ENCODE measurements at places on chromosomes 2 and 18.

DNA sequence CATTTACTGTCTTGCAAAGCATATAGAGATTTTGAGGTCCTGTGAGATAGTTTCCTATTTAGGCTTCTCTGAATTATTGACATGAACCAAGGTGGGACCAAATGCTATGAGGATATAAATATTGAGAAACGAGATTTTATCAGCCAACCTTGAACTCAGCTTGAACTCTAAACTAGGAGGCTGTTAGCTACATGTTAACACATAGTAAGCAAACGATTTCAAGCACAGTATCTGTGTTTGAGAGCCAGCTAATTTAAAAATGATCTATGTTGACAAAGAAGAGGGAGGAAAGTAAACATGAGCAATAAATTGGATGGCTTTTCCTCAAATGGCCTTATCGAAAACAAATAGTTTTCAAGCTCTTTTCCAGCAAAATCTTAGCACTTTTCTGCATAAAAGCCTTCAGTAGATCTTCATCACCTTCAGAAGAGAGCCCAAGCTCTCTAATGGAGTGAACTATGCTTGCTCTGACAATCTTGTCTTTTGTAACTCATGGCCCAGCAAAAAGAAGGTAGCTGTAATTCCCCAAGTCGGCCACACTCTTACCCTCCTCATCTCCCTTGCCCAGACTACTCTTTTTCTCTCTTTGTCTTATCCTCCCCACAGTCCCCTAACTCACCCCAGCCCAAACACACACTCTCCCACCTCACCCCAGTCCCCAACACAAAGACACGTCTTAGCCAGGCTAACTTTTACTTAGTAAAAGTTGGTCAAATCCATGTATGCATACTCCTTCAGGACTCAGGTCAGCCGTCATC is 14.7 kb downstream of the CD28 start:
- no peak for DNase-seq

- no peak for DNase-seq
These were observed 82.1 kb downstream of the EIF2AK3 start for GRCh38 chr2:88545118-88545517.

DNA sequence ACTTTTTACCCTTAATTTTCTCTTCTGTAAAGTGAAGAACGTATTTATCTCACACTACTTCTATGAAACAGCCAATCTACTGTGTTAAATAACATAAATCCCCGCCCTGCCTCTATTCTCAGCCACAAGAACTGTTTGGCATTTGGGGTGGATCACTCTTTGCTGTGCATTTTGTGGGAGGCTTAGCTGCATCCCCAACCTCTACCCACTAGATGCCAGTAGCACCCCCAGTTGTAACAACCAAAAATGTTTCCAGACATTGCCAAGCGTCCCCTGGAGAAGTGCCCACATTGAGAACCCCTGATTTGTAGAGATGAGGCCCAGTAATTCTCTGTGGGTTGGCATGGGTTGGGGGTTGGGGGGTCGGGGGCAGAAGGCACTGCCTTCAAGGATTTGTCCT is 94.7 kb upstream of the BOD1L2 start:
- DNase-seq, result no peak

- DNase-seq, result no peak
These were observed 65.8 kb upstream of the EDAR start for GRCh38 chr2:109054865-109055264.

GRCh38 chr2:106972782-106973181 is 86.8 kb upstream of the ST6GAL2 start:
- DNase-seq, result no peak

DNA sequence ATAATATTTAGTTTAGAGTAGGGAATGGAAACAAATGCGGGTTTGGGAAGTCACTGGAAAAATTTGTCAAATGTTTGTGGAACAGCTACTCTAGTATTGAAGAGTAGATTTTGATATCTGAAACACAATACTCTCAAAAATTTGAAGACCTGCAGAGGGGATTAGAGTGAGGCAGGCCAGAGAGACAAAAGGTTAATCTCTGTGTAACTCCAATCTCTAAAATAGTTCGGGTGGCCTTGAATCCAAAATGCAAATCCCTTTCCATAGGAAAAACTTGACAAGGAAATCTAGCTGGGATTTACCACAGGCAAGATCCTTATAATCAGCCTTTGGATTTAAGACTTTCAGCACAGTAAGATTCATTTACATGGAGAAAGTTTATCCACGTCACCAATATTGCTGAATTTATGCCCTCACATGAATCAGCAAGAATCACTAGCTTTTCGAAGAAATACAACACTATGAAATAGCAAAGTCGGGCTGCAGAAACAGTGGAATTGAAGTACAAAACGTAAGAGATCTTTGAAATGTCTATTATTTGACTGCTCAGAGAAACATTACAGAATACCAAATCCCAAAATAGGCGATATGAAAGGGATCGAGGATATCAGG is 423.7 kb upstream of the ZNF804A start:
- no peak for DNase-seq

DNA sequence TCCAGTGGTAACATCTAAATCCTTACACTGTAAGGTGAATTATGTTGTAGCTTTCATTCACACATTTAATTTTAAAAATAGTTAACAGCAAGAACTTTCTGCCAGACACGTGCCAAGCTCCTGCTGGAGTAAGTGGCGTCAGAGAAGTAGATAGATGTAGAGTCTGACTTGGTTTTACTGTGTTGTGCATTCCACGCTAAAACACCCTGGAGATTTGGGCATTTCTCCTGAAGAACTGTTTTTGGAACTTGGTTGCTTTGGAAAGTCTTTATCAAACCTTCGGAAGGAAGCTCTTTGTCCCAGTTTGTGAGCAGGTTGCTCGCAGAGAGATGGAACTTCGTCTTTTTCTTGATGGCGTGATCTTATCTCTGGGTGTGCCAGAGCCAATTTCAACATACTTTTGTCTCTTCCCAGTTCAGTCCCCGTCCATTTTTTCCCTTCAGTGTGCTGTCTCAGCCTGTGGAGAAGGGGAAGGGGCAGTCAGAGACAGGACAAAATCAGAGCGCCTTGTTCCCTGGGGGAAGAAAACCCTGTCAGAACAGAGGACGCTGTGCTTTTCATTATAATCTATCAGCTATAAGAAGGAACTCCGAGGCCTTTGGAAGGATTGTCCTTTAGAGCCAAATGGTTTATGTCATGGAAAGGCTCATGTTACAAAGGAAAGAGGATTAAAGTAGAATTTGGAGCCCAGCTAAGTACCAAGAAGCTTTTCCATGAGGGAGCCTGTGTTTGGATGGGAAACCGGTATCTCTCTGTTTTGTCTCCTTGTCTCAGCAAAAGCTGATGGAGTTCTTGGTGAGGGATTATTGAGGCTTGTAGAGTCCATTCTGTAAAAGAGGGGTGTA is 18.9 kb downstream of the GRHL1 start:
- DNase-seq, result no peak

GRCh38 chr2:180678625-180678972 is 301.8 kb upstream of the UBE2E3 start:
- DNase-seq, result no peak

DNA sequence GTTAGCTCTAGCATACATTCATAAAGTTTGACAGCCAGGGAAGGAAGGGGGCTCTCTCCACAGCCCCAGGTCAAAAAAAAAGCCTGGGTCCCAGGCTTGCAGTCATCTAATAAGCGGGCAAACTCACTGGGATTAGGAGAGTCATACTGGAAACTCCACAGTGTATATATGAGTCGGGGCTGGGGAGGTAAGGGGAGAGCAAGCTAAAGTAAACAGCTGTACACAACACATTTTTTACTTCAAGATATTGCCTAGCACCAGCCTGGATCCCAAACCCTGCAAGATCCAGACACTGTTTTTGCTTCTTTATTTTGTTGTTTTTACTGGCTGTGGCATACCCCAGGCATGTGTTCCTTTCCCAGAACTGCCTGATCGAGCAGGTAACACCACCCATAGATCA is 291.3 kb upstream of the TANK start:
- no peak for DNase-seq

- DNase-seq, result no peak
These were observed 254.4 kb downstream of the ZNF521 start for GRCh38 chr18:25097569-25098056.

DNA sequence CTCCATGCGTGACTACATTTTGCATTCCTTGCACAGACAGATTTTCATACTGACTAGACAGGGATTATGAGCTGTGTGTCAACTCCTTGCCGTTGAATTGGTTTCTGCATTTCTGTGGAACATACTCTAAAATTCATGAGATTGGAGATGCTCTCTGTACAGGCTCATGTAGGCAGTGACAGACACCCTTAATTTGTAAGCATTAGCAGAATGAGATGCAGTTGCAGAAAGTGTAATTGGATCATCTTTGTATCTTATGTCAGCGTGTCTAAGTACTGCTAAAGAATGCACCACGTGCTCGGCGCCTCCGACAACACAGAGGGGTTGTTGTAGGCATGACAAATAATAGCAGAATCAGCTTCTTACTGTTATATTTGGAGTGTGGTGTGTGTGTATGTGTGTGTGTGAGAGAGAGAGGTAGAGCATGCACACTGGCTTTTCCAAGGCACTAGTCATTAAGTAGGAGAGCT is 212.4 kb downstream of the CMPK2 start:
- DNase-seq, result no peak

DNA sequence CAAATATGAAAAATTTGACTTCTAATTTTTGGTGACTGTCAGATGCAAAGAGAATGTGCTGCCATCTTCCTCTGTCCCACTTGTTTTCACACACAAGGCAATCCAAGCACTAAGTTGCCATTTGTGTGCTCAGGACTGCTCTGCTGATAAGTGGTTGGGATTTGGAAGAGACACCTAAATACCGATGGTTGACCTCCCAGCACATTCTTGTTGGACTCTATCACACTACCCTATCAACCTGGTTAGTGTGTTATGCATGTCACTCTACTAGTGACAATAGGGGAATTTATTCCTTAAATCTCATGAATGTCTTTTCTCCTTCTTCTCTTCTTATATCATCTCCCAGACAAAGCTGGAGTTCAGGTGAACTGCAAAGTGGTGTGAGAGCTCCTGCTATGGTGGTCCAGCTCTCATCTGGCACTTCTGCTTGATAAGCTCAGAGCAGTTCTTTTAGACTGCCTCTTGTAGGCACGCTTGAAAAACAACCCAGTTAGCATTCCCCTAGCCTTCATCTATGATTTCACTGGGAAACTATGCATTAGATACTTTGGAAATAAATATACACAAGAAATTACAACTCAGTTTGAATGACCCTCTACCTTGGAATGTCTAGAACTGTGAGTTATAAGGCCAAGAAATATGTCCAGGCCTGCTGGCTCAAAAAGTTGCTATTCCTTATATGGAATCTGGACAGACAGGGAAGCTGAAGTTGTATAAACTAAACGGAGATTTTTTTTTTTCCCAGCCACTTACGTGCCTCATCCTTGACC is 404.8 kb downstream of the MEIS1 start:
- DNase-seq, result no peak

DNA sequence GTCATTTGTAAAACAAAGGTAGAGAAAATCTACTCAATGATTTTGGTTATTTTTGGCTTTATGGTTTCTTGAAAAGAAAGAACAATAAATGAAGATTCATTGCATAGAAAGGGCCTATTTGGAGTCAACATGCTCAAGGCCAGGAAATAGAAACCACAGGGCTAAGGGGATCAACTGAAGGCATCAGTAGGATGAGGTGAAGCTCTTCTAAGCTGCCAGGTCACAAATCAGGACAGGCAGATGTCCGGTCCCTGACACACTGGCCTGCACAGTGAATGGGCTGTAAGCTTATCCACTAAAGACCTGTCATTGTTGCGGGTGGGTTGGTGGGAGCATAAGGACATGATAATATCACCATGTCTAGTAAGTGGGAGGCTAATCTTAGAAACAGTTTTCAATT is 31.6 kb upstream of the RNF138 start:
- no peak for DNase-seq

DNA sequence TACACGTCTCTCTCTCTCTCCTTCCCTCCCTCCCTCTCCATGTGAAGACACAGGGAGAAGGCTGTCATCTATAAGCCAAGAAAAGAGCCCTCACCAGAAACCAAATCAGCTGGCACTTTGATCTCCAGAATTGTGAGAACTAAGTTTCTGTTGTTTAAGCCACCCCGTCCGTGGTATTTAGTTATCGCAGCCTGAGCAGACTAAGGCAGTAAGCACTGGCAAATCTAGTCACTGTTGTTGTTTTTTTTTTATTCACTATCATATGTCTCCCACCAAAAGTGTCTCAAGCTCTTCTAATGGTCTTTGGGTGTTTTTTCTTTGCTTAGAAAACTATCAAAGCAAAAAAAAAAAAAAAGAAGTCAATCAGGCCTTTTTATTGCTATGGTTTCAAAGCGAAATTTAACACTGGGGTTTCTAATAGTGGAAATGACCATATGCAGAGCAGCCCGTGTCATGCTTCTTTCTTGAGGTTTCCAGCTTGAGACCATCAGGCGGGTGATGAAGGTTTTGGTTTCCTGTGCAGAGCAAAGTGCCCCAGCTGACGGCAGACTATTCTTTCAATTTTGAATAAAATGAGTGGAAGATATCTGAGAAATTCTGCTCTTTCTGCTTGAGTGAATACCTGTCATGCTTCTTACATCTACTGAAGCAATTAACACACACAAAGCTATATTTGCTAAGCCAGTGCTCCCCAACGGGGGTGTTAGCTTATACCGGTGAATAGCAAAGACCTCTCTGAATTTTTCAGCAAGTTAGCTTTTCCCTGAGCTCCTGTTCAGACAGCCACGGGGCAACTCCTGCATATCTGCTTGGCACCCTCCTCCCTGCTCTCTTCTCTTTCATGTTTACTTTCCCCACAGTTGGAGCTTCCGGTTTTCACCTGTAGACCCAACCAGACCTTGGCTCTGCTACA is 394.1 kb upstream of the ATP5MC3 start:
- no peak for DNase-seq

DNA sequence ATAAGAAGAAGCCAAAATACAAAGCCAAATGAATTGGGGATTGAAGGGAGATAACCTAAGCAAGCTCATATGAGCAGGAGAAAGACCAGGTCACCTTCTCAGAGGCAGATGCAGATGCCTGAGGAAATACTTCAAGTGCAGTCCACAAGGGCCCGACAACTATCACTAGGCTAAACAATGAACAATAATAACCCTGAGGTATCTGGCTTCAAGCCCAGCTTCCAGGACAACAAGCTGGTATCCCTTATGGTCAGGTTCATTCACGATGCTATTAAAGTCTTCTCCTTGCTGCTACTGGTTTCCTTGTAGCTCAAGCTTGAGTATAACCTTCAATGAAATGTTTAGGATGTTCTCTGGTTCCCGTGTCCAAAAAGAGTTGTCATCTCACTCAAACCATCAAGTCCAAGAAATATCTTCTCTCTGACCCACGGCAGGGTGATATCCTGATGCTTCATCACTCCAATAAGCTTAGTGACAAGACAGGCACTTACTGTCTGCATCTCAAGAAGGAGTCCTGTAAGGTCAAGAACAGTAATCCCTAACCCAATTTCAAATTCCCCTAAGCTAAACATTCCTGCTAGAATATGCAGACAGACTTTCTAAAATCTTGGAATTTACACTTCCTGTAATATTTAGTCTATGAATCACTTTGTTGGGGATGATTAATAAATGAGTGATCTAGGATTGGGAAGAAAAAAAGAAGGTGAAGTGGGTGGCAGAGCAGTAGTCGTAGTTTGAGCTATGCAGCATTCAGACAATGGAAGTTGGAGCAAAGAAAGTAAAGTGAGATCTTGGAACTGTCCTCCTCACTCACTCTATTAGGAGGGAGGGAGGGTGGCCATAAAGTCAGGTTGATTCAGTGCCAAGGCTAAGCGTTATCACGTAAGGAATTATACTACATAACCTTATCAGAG is 33.1 kb downstream of the CHN1 start:
- no peak for DNase-seq
